ENCODE measurements at places on chromosomes 13 and 19. TPM values are rescaled to one million over a fixed set of nuclear protein-coding genes. Genes with fewer than 3 reads are reported as not detected.

DNA sequence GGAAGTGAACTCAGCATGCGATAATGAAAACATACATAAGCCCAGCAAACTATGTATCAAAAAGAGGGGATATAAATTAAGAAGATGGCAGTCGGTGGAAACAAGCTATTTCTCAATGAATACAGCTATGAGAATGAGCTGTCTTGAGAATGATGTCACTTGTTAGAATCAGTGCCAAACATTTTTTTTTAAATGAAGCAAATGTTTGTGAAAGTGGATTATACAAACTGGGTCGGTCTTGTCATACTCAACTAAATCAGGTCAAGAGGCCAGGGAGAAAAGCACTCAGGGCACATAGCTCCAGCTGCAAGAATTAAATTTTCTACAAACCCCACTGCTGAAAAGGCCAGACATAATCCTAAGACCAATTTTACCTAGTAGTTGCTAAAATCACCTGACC is 1048.4 kb downstream of the SLITRK1 start:
- DNase-seq: no peak

Gene CNN1
- 151 TPM for total RNA-seq

DNA sequence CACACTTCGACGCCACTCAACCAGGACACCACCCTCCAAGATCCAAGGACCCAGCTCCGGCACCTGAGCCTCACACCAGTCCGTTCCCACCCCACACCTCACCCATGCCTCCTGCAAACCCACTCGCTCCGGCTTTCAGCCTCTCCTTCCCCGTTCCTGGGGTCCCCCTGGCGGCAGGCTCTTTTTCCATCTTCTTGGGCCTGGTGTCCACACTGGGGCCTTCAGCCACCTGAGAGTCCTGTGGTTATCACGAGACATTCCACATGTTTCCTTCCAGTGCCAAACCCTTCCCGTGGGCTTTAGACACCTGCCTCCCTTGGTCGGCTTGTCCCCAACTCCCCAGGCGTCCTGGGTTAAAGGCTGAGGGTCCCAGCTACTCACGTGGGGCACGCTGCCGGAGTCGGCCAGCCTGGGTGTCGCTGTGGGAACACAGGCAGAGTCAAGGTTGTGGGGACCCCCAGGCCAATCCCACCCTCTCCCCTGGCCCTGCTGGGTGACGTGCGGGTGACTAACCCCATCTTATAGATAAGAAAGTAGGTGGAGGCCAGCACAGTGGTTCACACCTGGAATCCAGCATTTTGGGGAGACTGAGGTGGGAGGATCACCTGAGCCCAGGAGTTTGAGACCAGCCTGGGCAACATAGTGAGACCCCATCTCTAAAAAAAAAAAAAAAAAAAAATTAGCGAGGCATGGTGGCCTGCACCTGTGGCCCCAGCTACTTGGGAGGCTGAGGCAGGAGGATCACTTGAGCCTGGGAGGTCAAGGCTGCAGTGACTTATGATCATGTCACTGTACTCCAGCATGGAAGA is 1.9 kb downstream of the JSRP1 start:
- no peak for DNase-seq

- no peak for DNase-seq
Measured at GRCh38 chr13:114007566-114007965, 33.7 kb upstream of the C13orf46 start.

GRCh38 chr19:5152767-5153532 is 184.0 kb downstream of the KDM4B start:
- no peak for DNase-seq

Gene FXYD3
- 2.6 TPM for total RNA-seq

DNA sequence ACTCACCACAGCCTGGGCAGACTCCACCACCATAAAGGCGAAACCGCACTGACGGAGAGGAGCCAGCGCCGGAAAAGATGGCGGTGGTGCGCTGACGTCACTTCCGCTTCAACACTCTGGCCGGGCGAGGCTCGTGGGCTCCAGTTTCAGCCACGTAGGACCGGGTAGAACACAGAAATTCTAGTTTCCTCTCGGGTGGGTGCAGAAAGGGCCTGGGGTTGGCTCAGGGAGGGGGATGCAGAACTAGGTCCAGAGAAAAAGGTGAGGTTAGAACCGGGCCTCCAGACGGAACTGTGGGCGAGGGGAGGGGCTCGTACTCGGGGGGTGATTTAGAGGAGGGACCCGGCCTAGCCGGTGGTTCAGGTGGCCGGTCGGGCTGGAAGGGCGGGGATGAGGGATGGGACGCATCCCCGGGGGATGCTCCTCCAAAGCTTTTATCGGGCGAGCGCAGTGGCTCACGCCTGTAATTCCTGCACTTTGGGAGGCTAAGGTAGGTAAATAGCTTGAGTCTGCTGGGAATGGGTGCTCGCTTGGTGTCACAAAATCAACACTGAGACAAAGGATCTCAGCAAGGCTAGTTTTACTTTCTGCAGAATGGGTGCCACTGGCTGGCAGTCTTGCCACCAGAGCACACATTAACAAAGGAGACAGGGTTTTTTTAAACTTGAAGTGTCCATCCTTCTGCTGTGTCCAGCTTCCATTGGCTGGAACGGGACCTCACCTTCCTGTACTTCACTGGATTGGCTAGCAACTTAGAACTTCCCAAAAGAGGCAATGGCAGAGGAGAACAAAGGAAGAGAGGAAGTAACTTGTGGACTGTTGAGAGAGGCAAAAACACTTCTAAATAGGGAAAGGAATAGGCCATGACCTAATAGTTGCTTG is at the start of gene ZNF561:
Gene ZNF561, minus strand, starts transcription at position 77 of the 882 bp plus-strand sequence. CDS start 1,776 bp downstream, outside the sequence.
- peak; percentile 88 for DNase-seq

DNA sequence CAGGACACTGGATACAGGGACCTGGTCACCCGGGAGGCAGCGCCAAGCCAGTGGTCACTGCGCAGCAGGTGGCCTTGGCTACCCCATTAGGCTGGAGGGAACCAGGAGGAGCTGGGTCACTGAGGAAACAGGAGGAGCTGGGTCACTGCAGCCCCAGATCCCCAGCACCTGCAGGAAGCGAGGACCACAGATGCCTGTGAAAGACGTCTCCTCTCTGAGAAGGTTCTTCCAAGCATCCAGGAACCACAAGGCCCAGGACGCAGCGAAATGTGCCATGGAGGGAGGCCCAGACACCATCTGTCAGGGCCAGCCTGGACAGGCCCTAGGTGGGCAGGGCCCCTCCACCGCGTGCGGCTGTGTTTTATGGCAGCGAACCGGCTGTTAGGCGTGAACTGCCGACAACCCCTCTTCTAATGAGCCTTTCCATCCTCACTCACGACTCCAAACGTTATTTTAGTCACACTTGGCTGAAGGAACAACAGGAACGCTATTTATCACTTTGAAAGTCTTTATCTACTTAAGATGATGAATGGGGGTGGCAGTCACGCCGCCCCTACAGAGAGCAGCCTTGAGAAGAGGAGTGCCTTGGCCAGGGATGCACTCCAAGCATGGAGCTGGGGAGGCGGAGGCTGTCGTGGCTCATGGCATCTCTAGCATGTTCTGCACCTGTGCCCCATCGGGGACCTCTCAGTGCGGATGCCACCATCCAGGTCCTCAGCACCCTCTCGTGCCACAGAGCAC is 53.3 kb downstream of the CEBPG start:
- DNase-seq: no peak

GRCh38 chr13:110894086-110894485 is 20.8 kb downstream of the ANKRD10 start:
- DNase-seq: no peak

- DNase-seq: no peak
Measured at GRCh38 chr19:1921825-1922224, 16.6 kb downstream of the ADAT3 start.

DNA sequence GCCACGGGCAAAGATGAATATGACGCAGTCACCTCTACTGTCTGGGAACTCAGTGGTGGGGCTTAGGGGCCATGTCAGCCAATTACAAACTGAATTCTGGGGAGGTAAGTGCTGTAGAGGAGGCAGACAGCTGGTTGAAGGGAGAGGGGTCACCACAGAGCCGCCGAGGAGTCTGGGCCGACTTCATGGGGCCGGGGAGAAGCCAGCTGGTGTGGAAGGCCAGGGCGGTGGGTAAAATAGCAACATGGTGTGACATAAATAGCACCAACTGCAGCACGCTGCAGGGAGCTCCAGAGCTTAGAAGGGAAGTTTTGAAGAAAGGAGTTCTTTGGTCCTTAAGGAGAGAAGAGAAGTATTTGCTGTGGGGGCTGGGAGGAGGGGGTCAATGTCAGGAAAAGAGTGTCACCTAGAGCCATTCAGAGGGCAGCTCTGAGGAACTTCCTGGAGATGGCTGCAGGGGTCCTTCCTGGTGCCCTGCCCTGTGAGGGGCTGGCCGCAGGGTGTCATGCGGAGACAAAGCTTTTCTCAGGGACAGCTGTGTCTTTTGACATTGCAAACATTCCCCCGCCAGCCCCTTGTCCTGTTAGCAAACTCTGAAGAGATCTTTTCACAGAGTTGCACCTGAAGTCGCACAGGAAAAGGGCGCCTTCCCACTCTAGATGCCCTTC is 6.4 kb downstream of the METTL21C start:
- DNase-seq: no peak

- DNase-seq: no peak
Measured at GRCh38 chr13:37241786-37242185, 136.3 kb upstream of the CSNK1A1L start.

DNA sequence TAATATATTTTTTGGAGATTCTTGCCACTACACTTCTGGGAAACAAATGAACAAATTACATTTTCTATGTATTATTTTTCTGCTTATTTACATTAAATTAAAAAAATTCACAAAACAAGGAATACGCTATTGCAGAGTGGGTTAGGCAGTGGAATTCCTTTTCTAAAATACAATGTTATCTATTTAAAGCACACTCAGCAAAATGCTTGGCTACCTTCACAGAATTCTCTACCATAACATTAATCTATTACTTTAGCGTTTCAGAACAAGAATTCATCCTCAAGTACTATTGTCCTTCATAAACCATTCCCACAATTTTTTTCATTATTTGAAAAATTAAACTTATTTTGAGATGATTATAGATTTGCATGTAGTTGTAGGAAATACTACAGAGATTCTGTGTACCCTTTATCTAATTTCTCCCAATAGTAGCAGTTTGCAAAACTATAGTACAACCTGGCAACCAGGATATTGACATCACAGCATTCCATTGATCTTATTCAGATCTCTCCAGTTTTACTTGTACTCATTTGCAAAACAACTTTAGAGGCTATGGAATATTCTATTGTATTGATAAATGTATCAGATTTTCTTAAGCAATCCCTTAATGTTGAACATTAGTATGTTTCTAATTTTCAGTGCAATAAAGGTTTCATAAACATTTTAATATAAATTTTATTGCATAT is 120.9 kb downstream of the DLEU7 start:
- DNase-seq: no peak

DNA sequence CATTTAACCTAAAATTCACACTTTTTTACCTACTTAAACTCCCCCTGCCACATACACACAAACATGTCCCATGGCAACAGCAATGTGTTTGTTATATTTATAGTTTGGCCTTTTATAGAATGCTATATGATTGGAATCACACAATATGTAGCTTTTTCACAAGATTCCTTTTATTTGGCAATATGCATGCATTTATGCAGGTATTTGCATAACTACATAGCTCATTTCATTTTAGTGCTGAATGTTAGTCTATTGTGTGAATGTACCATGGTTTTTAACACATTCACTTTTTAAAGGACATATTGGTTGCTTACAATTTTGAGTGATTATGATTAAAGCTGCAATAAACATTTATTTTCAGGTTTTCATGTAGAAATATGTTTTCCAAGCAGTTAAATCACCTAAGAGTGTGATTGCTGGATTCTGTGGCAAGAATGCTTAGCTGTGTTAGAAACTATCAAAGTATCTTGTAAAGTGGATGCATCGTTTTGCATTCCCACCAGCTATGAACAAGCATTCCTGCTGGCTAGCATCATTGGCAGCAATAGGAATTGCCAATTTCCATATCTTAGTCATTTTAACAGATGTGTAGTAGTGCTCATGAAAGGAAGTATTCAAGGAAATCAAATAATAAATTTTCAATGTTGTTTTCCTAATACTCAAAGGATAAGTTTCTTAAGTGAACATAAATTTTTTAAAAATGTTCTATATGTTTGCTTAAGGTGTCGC is 557.0 kb downstream of the SLITRK1 start:
- no peak for DNase-seq

Measured in testis (tissue), 5 donors.